ENCODE measurements at places on chromosomes 3 and 15.

GRCh38 chr15:101424984-101425383, 64.5 kb downstream of the PCSK6 start:
- DNase-seq, result no peak

DNA sequence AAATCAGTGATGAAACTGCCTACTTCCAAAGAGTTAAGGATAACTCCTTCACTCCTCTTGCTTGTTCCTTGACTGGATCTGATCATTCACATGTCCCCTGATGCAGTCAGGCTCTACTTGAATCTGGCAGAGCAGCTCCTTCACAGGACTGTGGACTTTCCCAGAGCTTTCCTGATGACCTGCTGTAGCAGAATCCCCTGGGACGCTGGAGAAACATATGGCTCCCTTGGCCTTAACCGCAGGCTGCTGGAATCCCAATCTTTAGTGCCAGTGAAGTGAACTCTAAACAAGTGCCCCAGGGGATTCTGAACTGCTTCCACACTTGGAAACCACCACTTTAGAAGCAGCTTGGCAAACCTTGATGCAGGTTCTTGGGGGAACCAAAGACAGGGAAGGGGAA, 217.8 kb downstream of the CHST2 start:
- DNase-seq, result no peak

DNA sequence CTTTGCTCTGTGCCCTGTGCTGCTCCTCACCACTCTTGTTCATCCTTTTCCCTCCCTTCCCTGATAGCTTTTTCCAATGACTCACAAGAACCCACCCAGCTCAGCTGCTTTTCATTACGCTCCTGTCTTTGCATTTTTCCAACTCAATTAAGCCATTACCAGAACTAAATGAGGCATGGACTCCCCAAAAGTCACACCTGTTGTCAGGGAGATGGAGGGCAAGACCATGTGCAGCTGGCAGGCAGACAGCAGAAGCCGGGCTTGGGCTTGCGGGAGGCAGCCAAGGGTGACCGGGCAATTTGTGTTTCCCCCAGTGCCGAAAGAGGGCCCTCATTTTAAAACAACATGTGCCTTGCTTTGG, 64.3 kb downstream of the CASR start:
- DNase-seq, result no peak

DNA sequence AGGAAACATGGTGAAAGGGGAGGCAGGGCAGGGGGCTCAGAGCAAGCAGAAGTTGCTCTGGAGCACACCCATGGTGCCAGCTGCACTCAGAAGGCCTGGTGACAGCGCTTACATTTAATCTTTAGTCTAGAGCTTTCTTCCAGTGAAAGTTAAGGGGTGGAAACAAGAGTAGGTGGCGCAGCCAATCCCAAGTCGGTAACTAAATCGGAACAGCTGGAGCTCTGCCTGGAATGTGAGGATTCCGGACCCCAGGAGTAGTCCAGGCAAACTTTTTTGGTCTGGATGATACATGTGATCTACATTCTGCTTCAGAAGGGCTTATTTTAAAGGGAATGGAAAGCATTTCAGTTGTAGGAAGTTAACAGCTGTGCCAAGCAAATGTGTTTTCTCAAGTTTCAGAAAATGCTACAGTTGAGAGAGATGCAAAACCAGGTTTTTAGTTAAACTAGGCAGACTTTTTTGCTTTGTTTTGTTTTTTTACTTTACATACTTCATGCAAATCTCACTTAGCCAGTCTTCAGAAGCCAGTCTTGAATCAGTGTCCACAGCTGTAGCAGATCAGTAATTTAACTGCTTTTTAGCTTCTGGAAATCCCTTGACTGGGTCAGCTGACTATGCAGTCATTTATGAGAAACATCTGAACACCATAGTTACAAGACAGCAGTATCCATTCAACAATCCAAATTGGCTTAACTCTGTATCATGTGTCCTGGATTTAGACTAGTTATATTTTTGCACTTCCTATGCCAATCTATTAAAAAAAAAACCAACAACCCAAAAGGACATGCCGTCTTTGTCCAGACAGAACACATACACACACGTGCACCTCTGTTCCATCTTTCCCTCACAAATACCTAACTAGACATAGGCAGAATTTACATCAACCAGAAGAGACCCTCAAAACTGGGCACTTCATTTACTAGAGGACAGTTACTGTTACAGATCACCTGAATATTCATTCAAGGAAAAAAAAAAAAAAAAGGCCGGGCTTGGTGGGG, 33.2 kb downstream of the ZNF106 start:
- no peak for DNase-seq

- DNase-seq, result no peak
Observed at GRCh38 chr3:31251083-31251482, 281.6 kb upstream of the STT3B start.

- DNase-seq, result no peak
Observed at GRCh38 chr3:62662677-62663076, 212.5 kb downstream of the CADPS start.

All from stimulated activated CD4-positive, alpha-beta T cell treated with anti-CD3 and anti-CD28 coated beads, TNF-alpha, amount 100 ng/mL, for 24 hours (primary cell).